ENCODE measurements at places on chromosomes 11 and 22.

DNA sequence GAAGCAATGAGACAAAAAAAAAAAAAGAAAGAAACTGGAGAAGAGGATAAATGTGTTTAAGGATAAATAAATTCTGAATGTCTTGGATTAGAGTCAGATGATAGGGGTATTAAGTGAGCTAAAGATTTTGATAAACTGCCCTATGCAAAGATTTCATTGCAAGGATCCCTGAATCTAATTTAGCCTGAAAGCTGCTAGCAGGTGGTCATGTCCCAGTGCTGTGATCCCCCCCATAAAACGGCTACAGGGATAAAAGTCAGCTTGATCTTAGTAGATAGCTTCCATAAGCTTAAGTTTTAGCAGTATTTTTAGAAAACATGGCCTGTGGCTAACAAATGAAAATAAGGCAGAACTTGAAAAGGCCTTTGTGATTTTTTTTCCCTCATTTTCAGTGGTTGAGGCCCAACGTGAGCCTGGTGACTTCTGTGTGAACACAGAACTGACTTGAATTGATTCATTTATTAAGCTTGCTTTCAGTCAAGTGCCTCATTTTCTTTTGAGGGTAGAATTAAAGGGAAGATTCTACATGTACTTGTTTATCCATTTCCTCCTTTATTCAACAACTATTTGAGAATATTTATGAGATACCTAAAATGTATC, 44.5 kb downstream of the CD44 start:
- no peak for DNase-seq

DNA sequence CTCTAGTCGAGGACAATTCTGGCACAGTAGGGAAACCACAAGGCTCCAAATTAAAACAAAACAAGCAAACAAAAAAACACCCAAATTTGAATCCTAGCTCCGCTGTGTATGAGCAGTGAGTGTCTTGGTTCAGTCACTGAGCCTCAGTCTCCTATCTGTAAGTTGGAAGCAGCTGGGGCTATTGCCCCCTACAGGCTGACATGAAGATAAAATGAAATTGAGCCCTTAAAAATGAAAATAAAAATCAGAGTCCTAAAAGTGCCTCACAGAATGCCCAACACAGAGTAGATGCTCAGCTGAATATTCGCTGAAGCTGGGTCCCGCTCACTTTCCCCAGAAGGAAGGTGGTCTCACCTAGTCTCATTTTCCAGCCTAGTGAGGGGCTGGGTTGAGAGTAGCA, 65.2 kb downstream of the PDE2A start:
- no peak for DNase-seq

DNA sequence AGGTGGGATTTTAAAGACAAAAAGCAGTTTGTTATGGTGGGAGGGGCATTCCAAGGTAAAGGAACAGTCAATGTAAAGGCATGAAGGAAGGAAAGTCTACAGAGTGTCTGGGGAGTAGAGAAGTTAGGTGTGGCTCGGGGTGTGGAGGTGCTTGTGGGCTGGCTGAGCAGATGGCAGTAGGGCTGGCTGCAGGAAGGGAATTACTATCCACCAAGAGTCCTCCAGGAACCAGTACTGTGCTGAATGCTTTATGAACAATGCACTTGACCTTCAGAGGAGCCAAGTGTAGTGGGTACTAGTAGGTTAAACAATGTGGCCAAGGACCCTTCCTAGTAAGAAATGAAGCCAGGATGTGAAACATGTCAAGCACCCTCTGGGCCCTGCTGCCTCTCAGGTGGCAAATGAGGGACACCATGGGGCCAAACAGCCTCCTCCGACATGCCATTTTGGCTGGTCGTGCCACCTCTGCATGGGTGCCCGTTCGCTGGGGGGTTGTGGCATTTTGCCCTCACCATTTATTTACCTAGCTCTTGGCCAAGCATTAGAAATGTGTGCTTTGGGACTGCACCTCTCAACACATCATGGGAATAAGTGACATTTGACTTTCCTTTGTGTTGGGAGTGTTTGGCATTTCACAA, 123.6 kb upstream of the TENM4 start:
- no peak for DNase-seq

DNA sequence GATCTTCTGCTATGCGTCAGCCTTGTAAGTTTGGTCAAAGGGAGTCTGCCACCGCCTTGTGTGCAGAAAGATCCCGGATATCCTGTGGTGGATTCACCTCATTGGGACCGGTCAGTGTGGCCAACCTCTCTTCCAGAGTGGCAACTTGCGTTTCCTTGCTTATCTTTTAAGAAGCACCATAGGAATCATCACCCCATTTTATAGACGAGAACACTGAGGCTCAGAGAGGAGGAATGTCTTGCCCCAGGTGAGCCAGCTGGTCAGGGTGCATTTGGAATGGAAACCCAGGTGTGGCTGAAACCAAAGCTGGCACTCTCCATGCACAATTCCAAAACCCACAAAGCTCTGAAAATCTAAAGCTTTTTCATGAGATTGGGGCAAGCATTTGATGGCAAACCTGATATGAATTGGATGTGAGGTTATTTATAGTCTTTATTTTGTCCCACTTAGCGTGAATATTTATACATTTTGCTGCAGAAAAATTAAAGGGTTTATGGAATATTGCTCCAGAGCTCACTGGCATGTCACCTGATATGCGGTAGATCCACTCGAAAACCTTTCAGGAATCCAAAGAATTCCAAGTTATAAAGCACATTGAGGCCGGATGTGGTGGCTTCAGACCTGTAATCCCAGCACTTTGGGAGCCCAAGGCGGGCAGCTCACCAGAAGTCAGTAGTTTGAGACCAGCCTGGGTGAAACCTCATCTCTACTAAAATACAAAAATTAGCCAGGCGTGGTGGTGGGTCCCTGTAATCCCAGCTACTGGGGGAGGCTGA, 12.1 kb upstream of the EIF3D start:
- no peak for DNase-seq

- DNase-seq: no peak
Measured at GRCh38 chr11:117670924-117671323, 126.1 kb downstream of the DSCAML1 start.

Data from activated CD8-positive, alpha-beta memory T cell treated with anti-CD3 and anti-CD28 coated beads for 4 hours (primary cell).